ENCODE measurements at places on chromosomes 12 and 14. TPM values are rescaled to one million over a fixed set of nuclear protein-coding genes. Genes with fewer than 3 reads are reported as not detected.

The KLHDC2 gene
- total RNA-seq = 65.6 TPM

The CLEC7A gene
- total RNA-seq = 0.07 TPM

The NUDT14 gene
- 44.8 TPM for total RNA-seq

- DNase-seq = no peak
Observed at GRCh38 chr14:86391085-86391484, 861.1 kb downstream of the FLRT2 start.
